Fibroblast of lung (primary cell): ENCODE measurements at places on chromosomes 6 and 20.

DNA sequence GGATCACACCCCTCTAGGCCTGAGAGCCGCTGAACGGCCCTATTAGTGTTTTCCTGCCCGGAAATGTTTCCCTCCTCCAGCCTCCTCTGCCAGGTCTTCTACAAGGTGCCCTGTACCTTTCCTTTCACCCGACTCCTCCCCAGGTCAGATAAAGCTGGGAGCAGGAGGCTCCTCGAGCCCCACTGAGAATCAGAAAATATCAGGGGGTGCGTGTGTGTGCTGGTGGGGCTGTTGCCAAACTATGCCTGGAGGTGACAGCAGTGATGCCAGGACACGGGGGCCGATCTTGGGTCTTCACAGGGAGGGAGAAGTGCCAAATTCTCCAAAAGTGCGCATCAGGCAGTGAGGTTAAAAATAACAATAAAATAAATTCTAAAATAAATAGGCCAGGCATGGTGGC lies 222.8 kb upstream of the RREB1 start:
- H3K27me3 ChIP-seq: no peaks in the 10 kb centered on the region
- no peak overlapping the region for H3K27ac ChIP-seq
- no peak overlapping the region for H3K4me3 ChIP-seq
- H3K4me1 ChIP-seq: no peaks in the 10 kb centered on the region

DNA sequence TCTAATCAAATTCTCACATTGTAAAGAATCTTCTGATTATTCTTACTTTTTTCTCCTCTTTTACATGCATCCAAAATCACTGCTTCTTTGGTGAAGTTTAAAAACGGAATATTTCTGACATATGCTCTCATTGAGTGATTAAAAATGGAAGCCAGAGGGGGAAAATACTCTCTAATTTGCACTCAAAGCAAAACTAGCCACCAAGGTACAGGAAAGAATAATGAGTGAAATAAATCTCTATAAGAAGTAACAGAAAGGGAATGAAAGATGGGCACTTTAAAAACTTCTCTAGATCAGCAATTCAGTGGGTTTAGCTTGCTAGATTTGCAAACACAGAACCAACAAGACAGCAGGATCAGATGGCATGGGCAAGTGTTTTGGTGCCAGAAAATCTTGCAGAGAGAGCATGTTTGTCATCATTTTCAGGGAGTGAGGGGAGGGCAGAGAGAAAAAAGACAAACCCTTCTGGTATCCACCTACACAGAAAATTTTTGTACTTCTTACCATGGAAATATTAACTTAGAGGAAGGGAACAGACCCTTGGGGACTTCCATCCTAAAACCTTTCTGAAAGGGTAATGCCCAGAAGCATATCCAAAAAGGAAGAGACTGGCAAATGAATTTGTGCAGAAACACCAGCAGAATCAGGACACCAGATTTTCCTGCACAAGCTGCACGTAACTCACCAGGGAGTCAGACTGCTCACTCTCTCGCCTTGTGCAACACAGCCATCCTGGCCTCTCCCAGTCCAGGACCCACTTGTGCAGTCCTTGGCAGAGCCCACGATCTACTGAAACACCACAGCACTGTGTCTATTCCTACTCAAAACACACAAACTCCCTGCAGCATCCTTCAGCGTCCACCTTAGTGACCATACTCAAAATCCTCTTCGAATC lies 270.2 kb upstream of the PRDM1 start:
- no peaks in the 10 kb centered on the region for H3K36me3 ChIP-seq
- DNase-seq: no peak
- no peaks in the 10 kb centered on the region for H3K4me1 ChIP-seq
- H3K27ac ChIP-seq: no peak overlapping the region
- no peaks in the 10 kb centered on the region for H3K27me3 ChIP-seq
- no peak overlapping the region for H3K4me3 ChIP-seq

- no peak overlapping the region for H3K27ac ChIP-seq
- no peak overlapping the region for H3K4me3 ChIP-seq
- DNase-seq: no peak
- H3K36me3 ChIP-seq: no peaks in the 10 kb centered on the region
- no peaks in the 10 kb centered on the region for H3K27me3 ChIP-seq
These were observed 38.1 kb upstream of the ZBTB24 start for GRCh38 chr6:109521080-109521479.

GRCh38 chr6:144555066-144555465 lies 269.9 kb downstream of the UTRN start:
- DNase-seq: no peak
- H3K27me3 ChIP-seq: no peaks in the 10 kb centered on the region
- no peaks in the 10 kb centered on the region for H3K36me3 ChIP-seq
- no peak overlapping the region for H3K27ac ChIP-seq
- H3K4me1 ChIP-seq: no peaks in the 10 kb centered on the region
- no peak overlapping the region for H3K4me3 ChIP-seq

GRCh38 chr6:1704711-1705110 lies 95.0 kb downstream of the FOXC1 start:
- H3K27me3 ChIP-seq: no peaks in the 10 kb centered on the region
- H3K4me3 ChIP-seq: no peak overlapping the region
- no peak overlapping the region for H3K27ac ChIP-seq
